ENCODE measurements at places on chromosomes 5 and 9. TPM values are rescaled to one million over a fixed set of nuclear protein-coding genes. Genes with fewer than 3 reads are reported as not detected.

DNA sequence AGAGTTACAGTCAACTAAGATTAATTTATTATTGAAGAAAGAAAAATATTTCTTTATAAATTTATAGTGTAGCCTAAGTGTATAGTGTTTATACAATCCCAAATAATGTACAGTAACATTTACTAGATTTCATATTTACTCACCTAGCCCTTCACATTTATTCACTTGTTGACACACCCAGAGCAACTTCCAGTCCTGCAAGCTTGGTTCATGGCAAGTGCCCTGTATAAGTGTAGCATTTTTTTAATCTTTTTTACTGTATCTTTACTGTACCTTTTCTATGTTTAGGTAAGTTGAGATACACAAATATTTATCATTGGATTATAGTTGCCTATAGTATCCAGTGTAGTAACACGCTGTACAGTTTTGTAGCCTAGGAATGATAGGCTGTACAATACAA is 119.9 kb downstream of the SPATA31D1 start:
- DNase-seq: no peak

DNA sequence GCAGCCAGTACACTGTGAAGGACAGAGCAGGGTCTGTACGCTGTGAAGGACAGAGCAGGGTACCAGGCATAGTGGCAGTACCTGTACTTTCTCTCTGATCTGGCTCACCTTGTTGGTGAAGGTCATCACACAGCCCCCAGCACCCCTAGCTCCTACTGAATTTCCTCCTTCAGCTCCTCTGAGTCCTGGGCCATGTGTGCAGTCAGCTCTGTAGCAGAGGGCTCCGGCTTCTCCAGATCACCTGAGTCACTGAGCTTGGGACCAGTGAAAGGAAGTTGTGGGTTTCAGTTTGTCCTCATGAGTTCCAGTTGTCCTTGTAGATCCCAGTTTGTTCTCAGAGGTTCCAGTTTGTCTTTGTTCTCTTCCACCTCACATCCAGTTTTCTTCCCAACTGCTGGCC is 5.5 kb downstream of the NUDT2 start:
- no peak for DNase-seq

DNA sequence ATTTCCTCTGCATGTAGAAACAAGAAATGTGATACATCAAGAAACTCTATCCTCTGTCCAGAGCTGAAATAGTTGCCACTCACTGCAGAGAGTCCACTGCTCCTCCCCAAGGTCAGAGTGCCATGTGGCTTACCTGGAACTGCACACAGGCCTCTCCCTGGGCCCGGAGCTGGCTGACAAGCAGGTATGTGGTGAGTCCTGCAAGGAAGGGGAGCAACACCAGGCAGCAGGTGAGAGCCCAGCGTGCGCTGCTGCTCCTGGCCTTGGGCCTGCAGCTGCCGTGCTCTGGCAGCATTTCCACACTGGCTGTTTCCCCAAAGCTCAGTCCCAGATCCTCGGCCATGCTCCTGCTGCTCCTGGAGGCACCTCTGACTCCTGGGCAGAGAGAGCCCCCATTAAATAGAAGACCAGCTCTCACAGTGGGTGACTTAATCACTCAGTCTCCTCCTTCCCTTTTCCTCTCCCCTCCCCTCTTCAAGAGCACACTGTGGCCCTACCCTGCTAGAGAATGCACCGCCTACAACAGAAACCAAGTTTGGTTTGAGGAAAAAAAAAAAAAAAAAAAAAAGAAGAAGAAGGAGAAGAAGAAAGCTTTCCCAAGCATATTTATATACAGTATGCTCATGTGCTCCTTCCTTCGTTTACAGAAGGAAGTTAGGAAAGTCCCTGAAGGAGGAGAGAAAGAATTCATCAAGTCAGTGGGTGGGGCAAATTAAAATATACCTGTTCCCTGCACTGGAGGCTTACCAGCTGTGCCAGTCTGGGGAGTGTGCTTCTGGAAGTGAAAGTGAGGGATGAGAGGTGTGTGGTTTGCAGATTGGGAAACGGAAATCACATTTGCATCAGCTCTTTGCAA is at the start of gene TNFSF15:
Gene TNFSF15 (minus strand): TSS at position 370 of the 856 bp plus-strand sequence. CDS start 27 bp downstream, at position 343.
- peak; percentile 68 for DNase-seq

GRCh38 chr9:4362281-4362680 is 62.4 kb upstream of the GLIS3 start:
- no peak for DNase-seq

The RETREG1 gene
- total RNA-seq: not detected

GRCh38 chr9:89365532-89365912 is 47.2 kb downstream of the SECISBP2 start:
- no peak for DNase-seq
